ENCODE measurements at places on chromosomes 12 and 14.

DNA sequence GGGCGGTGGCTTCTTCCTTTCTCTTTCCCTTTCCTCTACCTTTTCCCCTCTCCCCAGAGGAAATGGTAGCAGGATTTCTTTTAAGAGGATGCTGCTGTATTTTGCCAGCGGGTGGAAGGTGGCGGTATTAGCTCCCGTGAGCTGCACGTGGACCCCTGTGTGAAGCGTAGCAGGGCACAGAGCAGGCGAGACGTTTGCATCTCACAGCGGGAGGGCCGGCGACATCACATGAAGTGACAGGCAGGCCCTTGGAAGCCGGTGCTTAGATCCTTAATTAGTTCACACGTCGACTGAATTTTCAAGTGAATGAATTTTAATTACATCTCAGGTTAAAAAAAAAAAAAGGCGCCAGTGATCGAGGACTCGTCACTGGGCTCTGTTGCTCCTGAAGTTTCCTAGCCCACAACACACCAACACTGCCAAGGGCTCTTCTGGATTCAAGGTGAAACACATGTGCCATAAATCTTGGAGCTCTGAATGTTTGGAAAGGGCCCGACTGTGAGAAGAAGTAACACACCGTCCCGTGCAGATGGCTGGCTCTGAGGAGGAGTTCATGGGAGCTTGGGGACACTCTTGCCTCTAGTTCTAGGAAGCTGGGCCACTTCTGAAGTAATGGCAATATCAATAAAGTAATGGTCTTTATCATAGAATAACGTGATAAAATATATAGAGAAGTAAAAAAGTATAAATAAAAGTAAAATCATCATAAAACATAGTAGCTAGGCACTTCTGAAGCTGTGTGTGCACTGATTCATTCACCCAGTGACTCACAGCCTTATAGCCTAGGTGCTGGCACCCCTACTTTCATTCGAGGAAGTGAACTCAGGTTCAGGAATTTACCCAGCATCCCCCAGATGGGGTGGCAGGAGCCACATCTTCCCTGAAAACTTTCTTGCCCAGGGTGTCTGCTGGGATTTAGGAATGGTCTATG, 75.3 kb downstream of the AACS start:
- no peak for DNase-seq

- DNase-seq = no peak
Measured at GRCh38 chr12:129911428-129912049, 7.7 kb upstream of the TMEM132D start.

DNA sequence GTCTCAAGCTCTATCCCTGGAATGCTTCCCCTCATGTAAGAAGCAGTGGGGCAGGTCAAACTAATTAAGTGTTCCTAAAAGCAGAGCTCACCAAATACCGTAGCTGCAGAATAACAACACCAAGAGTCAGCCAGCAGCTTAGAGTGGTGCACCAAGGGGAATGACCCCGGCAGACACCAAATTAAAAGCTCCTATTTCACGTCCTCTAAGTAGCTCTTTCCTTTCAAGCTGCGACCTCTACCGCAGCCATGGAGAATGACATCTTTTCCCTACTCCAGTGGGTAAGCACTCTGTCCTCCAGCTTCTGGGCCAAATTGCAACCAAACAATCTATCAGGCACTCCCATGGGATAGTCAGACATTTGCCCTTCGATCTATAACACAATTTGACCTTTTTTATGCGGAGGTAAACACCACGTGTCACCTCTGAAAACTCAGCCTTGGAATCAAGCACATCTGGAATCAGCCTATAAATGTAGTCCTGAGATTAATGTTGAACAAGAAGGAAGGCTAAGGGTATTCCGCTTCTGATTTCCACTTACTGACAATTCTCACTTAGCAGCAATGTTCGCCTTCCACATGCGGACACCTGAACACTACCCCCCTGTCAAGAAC, 67.6 kb upstream of the CDKN3 start:
- no peak for DNase-seq

DNA sequence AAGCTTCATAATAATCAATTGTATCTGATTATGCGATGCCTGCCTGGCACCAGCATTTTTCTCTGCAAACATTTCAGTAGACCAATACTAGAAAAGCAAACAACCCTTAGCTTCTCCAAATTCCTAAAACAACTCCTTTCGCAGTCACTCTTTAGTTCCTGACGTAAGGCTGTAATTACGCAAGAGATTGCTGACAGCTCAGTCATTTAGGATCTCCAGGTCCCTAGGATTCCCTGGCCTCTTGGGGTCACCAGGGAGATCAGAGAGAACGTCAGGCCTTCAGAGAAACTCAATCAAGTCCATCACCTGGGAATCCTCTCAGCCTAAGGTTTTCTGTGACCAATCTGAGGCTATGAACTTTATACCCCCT, 390.6 kb downstream of the PAWR start:
- no peak for DNase-seq

DNA sequence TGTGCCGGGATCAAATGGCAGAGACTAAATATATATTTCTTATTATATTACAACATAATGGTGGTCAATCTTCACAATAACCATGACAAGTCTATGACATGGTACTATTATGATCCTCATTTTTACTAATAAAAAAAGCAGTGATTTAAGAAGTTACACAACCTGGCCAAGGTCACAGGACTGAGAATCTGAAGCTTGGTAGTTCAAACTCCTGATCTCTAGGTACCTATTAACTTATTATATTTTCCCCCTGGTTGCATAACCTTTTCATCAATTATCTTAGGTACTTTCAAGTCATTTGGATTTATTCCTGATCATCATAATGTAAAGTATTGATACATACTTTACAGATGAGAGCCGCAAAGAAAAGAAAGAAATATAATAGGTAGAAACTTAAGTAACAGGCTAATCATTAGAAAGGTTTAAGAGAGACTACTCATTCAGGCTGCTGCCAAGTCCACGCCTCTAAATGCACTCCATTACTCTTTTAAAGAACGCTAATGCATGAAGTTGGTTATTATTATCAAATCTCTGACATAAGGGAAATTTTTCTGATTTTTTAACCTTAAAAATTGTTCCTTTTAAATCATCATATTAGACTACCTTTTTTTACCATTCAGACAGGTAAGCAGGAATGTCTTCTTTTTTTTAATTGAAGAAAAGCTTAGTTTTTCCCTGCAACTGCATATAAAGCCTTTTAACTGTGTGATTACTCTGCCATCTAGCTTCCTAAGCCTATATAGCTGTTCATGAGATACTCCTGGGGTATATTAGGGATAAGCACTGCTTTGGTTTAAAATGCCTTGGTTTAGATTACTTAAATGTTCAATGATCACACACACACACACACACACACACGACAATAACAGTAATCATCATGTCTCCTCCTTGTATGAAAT, 35.6 kb downstream of the RPS29 start:
- no peak for DNase-seq

DNA sequence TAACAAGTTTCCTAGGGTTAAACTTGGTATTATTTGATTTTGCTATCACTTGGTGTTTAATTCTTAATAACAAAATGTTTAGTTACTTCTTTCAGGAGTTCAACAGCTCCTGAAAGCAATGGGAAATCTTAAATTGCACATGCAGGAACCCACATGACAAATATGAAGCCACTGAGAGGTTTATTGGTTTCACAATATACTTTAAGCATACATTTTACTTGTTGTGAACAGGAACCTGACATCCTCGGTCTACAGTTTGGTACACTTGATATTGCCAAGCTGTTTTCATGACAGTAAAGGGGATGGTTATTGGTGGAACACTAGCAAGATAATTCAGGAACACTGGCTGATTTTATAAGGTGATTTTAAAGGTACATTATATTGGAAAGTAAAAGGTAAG, 46.2 kb downstream of the SLC38A1 start:
- no peak for DNase-seq

DNA sequence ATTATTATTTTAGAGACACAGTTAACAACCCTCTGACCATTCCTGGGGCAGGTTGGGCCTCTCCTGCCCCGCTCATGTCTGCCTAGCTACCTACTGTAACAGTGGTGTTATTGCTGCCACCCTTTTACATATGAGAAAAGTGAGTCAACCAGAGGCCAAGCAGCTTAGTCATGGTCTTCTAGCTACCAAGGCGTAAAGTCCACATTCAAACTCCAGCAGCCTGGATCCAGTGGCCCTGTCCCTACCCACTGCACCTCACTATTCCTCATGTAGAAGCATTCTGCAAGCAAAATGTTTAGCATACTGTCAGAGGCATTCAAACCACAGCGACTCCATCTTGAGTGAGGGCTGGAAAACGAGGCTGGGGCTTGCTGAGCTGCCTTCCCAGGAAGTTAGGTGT, 95.8 kb downstream of the SLC15A4 start:
- no peak for DNase-seq

- no peak for DNase-seq
Measured at GRCh38 chr12:98352218-98352811, 163.1 kb upstream of the TMPO start.

- no peak for DNase-seq
Measured at GRCh38 chr12:130115646-130116045, 46.6 kb upstream of the FZD10 start.

DNA sequence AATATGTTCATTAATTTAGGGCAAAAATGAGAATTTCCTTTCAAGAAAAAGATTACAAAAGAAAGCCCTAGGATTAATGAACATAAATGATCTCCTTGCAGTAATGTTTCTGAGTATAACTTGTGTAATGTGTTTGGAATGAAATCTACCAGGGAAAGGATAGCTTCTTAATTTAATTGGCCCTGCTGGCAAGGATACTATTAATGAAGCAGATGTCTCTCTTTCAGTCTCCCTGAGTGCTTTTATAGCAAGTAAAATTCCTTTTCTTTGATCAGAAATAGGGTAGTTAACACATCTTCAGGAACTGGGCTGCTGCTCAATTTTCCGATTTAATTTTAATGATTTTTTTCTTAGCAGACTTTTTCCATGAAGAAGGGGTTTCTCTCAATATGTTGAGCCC, 379.4 kb upstream of the PDE3A start:
- DNase-seq = no peak

GRCh38 chr12:94750864-94751263, 100.5 kb upstream of the TMCC3 start:
- no peak for DNase-seq

- DNase-seq = no peak
Measured at GRCh38 chr14:104091927-104092771, 6.6 kb downstream of the ASPG start.

GRCh38 chr14:88243946-88244345, 79.1 kb downstream of the KCNK10 start:
- no peak for DNase-seq

DNA sequence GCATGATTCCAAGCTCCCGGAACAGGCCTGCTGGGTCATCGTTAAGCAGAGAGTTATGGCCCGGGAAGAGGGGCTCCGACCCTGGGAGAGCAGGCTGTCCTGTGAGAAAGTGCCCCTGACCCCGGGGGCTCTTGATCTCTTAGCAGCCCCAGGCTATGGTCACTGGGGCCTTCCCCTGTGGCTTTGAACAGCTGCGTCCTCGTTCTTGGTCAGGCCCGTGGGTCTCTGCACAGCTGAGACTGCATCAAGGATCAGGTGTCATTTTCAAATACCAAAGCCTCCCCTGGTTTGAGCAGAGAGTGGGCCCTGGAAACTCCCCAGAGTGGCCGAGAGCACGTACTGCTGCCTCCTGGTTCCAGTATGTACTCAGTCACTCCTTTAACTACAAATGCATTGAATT, 114.8 kb downstream of the ESRRB start:
- DNase-seq = no peak

DNA sequence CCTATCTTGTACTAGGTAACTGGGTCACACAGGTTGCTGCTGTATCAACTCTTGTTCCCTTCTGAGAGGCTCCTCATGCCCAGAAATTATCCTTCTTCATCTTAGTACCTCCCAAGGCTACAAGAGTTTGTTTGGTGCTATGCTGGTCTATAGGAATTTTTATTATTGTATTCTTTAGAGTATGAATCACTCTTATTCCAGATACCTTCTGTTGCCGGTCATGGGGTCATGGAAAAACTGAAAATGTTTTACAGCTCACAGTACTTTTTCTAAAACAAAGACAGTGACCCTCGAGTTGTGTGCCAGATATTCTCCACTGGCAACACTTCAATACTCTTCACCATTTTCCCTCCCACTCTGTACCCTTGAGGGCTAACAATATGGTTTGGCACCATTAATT, 1598.0 kb upstream of the TMEM132C start:
- DNase-seq = no peak

DNA sequence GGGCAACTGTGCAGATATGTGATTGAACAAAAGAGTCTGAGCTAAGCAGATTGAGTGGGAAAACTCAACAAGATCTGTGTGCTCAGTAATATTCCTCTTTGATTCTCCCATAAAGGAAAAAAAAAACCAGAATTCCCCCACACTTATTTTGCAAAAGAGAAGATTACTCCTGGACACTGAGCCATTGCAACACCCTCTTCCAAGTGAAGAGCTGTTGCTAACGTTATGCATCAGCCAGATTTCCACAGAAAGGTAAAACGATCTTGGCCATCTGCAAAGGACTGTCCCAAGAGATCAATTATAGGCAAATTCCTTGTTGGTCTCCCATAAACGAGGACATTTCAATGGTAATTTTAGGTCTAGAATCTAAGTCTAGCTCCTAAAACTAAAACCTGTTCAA, 587.7 kb downstream of the C12orf50 start:
- no peak for DNase-seq

- DNase-seq = no peak
Measured at GRCh38 chr12:43208627-43209026, 343.4 kb downstream of the ADAMTS20 start.

DNA sequence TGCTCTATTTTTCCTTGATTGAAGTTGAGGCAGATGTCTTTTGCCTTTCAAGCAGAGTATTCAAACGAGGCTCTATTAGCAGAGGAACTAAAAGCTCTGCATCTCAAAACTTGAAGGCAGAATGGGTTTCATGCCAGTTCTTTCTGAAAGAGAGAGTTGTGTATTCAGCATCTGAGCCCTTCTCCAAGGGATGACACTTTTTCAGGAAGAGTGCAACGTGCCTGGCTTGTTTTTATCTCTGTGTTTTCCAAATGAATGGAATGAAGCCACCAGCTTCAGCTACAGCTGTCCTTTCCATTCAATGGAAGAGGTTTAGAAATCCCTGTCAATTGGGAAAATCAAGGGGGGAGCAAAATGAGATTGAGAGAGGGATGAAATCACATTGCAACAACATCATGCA, 14.6 kb downstream of the BEST3 start:
- no peak for DNase-seq

DNA sequence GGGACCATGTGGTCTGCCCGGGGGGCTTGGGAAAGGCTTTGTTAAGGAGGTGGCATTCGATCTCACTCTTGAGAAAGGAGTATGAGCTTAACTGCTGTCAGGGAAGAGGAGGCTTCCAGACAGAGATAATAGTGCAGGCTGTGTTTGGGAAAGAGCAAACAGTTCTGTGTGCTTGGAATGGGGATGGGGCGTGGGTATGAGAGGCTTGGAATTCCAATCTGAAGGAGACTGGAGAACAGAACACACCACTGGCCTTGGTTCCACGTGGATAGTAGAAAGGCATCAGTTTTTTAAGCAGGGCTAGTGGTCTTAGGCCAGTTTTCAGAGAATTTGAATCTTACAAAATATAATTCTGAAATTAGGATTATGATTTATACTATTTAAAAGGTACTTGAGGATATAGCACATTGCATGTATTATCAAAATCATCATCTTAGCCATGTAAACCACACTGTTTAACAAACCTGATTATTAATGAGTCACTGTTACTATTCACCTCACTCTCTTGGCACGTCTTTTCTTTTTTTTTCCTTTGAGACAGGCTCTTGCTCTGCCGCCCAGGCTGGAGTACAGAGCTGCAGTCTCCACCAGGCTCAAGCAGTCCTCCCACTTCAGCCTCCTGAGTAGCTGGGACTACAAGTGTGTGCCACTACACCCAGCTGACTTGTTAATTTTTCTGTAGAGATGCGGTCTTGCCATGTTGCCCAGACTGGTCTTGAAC, 38.5 kb upstream of the KCNK13 start:
- no peak for DNase-seq

Data from stimulated activated CD4-positive, alpha-beta T cell treated with anti-CD3 and anti-CD28 coated beads, Interleukin-15, amount 100 ng/mL, for 48 hours (primary cell).